ENCODE measurements at places on chromosomes 6 and 20.

- peak; percentile 75 for DNase-seq
These were observed 975 bp upstream of the PPT2 start for GRCh38 chr6:32152769-32153563.

- DNase-seq, result no peak
These were observed 184.6 kb downstream of the ATXN1 start for GRCh38 chr6:16576451-16577368.

GRCh38 chr20:16035576-16035975 lies 537.7 kb downstream of the KIF16B start:
- DNase-seq, result no peak

- peak; percentile 51 for DNase-seq
These were observed 148.8 kb downstream of the RPS12 start for GRCh38 chr6:132962936-132963868.

DNA sequence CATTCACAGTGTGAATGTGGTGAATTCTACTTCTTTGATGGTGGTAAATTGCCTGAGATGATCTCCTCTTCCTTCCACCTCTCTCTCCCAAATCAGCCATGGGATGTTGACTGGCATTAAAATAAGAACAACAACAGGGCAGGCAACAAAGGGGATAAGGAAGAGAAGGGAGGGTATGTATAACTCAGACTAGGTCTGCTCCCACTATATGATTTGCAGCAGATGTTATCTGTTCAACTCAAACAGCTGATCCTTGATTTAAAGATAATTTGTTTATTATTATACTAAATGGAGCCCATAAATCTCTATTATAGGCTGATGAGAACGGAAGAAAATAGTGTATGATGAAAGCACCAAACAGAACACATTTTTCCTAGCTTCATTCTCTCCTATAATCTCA lies 262.0 kb downstream of the BTBD3 start:
- DNase-seq, result no peak

DNA sequence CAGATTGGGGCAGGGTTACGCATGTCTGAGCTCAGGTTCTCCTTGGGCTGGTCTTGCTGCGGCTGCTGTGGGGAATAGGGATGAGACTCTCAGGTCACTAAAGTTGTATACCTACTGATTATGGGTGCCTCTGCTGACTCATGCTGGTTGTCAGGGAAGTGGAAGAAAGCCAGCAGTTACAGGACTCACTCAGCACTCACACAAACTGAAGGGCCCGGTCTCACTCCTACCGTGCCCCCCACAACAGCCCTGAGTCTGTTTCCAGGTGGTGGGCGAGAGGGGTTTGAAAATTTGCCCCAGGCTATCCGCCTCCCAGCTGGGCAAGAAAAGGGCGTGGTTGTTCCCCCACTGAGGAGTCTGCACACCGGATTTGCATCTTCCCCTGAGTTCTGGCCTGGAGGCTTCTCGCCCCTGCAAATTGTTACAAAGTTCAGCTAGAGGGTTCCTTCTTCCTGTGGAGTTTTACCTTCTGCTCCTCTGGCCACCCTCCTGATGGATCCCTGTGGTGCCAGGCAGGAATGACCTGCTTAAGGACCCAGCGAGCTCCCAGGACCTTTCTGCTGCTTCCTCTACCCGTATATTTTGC lies 659.2 kb downstream of the HDGFL1 start:
- DNase-seq, result no peak

- no peak for DNase-seq
These were observed 216.2 kb downstream of the TRDN start for GRCh38 chr6:123420512-123420911.

DNA sequence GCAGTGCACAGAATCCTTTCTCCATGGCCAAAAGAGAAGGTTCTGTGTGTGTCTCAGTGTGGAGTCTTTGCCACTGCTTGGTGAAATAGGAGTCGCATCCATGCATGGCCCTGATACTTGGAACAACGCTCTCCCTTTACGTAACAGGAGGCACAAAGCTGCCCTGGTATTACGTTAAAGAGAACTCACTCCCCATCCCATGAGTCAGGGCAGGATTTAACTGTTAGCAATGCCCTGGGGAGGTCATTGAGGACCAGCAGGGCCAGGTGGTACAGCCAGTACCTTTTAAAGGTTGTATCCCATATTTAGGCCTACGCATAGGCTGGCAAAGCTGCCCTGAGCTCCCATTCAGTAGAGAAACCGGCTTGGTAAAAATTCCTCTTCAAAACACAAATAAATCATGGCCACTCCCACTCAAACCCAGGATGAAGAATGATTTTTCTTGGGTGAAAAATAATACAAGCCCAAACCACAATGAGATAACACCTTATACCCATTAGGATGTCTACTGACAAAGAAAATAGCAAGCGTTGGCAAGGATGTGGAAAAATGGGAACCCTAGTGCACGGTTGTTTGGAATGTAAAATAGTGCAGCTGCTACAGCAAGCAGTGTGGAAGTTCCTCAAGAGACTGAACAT lies 37.1 kb downstream of the MYLK4 start:
- no peak for DNase-seq

- DNase-seq, result peak; percentile 46
These were observed 36.9 kb downstream of the SLC24A3 start for GRCh38 chr20:19249106-19249879.

GRCh38 chr6:146594495-146594894 lies 4.3 kb upstream of the ADGB start:
- no peak for DNase-seq

GRCh38 chr20:44714701-44715498 lies at the start of gene CCN5:
CCN5 (plus strand) TSS chr20:44715369; CDS start chr20:44715391, 22 bp downstream.
- peak; percentile 84 for DNase-seq

- peak; percentile 86 for DNase-seq
These were observed 72.2 kb downstream of the ATXN1 start for GRCh38 chr6:16688984-16689636.

- no peak for DNase-seq
These were observed 607 bp downstream of the LYRM2 start for GRCh38 chr6:89637960-89638319.

- no peak for DNase-seq
These were observed 15.6 kb upstream of the PKIG start for GRCh38 chr20:44566811-44567210.

- DNase-seq, result no peak
These were observed 15.9 kb upstream of the PCMTD2 start for GRCh38 chr20:64239449-64240242.

DNA sequence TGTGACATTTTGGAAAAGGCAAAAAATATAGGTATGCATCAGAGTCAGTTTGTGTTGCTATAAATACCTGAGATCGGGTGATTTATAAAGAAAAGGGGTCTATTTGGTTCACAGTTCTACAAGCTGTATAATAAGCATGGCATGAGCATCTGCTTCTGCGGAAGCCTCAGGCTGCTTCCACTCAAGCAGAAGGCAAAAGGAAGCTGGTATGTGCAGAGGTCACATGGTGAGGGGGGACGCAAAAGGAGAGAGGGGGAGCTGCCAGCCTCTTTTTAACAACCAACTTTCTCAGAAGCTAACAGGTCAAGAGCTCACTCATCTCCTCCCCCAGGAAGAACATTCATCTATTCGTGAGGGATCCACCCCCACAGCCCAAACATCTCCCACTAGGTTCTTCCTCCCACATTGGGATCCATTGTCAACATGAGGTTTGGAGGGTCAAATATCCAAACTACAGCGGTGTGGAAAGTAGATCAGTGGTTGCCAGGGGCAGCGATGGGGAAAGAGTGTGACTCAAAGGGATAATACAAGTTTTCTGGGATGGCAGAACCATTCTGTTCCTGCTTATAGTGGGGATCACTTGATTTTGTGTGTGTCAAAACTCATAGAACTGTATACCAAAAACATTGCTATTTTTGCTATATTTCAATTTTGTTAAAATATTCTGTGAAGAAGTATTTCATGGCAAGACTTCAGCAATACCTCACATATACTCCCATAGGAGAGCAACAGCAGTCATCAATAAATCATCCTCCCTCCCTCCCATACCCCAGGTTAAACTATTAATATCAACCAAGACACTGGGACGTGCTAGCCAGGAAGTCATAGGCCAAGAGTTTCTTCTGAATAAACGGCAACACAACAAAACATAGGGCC lies 9.9 kb upstream of the FAM50B start:
- peak; percentile 64 for DNase-seq

GRCh38 chr6:113103634-113104361 lies 753.3 kb upstream of the MARCKS start:
- peak; percentile 94 for DNase-seq

DNA sequence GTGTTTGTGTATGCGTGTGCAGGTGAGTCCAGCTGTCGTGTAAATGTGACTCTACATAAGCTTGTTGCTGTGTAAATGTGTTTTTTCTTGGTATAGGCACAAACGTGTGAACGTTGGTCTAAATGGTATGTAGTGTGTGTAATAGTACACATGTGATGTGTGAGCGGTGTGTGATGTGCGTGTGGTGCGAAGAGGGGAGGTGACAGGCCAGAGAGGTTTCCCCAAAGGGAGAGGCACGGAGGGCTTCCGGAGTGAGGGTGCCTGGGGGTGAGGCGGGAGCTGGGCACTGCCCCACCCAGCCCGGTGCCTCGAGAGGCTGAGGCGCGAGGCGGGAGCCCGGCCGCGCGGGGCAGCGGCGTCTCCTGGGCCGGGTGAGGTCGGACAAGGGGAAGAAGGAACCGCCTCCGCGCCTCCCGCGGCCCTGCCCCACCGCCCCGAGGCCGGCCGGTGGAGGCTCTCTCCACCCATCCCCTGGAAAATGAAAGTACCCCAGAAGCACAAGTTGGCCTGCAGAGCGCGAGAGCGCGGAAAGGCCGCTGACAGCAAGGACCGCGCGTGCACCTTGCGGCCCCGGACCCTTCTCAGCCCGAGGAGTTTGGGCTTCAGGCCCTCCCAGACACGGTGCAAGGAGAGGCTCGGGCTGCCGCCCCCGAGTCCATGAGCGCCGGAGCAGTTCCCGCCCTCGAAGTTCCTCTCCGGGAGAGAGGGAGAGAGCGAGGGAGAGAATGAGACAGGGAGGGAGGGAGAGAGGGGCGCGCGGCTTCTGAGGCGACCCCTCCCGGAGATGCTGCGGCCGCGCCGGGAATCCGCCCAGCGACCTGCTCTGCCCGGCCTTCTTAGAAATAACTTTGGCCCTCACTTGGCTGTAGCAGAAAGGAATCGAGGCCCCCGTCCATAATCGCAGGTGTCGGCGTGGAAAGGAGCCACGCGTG lies 43.2 kb upstream of the OSTM1 start:
- peak; percentile 45 for DNase-seq

DNA sequence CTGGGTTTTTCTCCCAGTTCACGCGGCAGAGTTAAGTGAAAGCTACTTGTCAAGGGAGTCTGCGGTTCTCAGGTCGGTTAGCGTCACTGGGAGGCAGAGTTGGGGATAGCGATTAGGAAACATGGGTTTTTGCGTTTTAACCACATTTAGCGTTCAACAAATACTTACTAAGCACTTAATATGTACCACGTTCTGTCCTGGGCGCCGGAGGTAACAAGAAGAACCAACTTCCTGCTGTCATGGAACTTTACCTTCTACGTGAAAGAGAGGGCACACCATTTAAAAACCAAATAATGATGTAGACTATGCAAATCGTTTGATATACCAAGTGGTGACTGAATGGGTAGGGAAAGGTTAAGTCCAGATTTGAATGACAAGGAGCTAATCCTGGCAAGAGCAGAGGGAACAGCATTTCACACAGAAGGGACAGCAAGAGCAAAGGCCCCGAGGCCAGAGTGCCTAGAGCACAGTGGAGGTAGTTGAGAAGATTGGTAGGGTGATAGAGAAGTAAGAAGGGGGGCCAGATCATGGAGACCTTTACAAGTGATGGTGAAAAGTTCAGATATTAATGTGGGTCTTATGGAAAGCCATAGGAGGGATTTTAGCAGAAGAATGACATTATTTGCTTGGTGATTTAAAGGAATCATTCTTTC lies 744 bp downstream of the RIOK1 start:
- no peak for DNase-seq

DNA sequence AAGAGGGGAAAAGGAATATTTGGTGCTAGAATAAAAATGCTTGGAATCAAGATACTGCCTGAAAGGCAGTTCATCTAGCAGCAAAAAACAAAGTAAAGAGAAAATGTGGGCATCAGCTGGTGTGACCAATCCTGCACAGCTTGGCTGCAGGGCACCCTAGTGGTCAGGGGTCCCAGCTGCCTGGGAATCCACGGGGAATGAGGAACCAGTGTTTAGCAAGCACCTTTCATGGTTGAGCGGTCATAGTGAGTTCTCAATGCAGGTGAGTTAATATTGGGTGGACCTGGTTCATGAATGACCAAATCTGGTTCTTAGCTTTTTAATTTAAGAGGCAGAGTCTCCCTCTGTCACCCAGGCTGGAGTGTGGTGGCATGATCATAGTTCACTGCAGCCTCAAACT lies 53.3 kb downstream of the CAP2 start:
- DNase-seq, result no peak

- peak; percentile 50 for DNase-seq
These were observed 6.9 kb upstream of the RPS6KA2 start for GRCh38 chr6:166633732-166634535.

DNA sequence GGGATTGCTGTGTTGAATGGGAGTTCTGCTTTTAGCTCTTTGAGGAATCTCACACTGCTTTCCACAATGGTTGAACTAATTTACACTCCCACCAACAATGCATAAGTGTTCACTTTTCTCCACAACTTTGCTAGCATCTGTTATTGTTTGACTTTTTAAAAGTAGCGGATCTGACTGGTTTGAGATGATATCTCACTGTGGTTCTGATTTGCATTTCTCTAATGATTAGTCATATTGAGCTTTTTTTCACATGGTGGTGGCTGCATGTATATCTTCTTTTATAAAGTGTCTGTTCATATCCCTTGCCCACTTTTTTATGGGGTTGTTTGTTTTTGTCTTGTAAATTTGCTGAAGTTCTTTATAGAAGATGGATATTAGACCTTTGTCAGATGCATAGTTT lies 588.3 kb upstream of the ADGRB3 start:
- DNase-seq, result no peak

DNA sequence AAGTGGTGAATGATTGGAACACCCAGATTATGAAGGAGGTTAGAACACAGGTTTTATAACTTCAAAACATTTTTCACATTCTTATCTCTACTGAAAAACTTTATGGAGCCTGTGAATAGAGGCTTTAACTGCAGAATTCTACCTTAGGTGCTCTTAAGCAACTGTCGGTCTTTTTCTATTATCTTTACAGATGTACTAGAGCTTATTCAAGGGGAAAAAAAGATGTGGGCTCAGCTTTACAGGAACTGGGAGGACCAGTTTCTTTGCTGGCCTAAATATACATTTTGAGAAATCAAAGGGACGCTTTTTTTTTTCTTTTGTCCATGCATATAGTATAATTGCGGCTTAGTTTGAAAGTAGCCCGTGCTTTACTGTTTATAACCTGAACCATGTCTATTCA lies 58.9 kb downstream of the UST start:
- no peak for DNase-seq

DNA sequence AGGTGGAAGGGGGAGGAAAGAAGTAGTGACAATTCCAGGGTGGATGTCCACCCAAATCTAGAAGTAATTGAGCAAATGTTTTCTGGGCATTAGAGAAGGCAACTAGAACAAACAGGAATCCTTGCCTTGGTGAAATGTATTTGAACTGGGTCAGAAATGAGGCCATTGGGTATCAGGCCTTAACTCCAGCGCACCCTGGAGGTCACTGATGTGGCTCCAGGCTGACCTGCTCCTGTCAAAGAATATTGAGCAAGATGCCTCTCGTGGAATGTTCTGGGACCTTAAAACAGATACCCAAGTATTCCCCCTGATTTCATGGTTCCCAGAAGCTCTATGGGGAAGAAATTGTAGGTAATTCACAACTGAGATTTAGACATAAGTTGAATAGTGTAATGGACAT lies 6.9 kb downstream of the HLA-DPB1 start:
- peak; percentile 17 for DNase-seq

GRCh38 chr6:139519571-139520031 lies 145.2 kb upstream of the CITED2 start:
- peak; percentile 90 for DNase-seq

Measured in EH (cell line).